ENCODE measurements at places on chromosomes 6 and 20.

- DNase-seq = no peak
Observed at GRCh38 chr20:1940581-1940980, 45.4 kb downstream of the SIRPA start.

GRCh38 chr6:131210469-131210868, 75.2 kb downstream of the AKAP7 start:
- no peak for DNase-seq

DNA sequence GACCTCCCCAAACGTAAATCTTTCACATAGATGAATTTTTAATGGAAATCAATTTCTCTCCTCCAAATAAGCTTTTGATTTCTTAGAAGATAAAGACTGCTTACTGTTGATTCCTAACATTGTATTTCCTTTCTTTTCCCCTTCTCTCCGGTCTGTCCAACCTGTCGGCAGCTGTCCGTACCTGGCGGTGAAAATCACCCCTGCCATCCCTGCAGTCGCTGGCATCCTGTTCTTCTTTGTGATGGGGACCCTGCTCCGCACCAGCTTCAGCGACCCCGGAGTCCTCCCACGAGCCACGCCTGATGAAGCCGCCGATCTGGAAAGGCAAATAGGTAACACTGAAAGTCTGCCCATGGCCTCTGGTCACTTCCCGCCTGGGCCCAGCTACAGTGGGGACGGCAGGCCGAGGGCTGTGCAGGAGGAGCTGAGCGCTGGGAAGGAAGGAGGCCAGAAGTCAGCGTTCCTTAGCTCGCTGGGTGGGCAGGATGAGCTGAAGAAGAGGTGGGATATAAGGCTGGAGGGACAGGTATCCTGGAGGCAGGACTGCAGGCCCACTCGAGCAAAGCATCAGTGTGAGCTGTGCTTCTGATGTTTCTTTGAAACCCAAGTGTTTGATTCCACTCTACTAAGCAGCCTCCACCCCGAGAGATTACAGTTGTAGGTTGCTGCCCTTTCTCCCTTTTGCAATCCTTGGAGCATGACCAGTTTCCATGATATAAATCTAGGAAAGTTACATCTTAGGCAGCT, 161.6 kb downstream of the ZDHHC14 start:
- no peak for DNase-seq

GRCh38 chr6:4212588-4212987, 77.2 kb upstream of the ECI2 start:
- no peak for DNase-seq

DNA sequence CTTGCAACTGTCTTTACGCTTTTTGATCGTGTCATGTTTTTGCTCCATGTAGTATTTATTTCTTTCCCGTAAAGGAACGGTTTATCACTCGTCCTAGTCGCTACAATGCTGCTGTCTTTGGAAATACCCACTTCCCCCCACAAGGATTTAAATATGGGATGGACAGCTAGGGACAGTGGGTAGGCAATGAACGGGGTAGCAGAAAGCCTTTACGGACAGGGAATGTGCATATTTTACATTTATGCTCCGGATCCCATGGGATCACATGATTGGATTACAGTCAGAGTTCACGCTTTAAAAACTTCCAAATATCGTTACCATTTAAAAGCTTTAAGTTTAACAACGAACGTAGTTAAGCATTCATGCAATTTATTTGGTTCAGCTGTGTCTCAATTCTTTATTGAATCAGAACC, 1.2 kb downstream of the HIVEP1 start:
- DNase-seq = no peak

GRCh38 chr6:53431704-53432103, 83.0 kb upstream of the ELOVL5 start:
- no peak for DNase-seq

Measured in right hindlimb (tissue), 1 donor.